Right atrium auricular region (tissue), 2 donors: ENCODE measurements at places on chromosomes 11 and 22. TPM values are rescaled to one million over a fixed set of nuclear protein-coding genes. Genes with fewer than 3 reads are reported as not detected.

The OR5L1 gene
- not detected for total RNA-seq

DNA sequence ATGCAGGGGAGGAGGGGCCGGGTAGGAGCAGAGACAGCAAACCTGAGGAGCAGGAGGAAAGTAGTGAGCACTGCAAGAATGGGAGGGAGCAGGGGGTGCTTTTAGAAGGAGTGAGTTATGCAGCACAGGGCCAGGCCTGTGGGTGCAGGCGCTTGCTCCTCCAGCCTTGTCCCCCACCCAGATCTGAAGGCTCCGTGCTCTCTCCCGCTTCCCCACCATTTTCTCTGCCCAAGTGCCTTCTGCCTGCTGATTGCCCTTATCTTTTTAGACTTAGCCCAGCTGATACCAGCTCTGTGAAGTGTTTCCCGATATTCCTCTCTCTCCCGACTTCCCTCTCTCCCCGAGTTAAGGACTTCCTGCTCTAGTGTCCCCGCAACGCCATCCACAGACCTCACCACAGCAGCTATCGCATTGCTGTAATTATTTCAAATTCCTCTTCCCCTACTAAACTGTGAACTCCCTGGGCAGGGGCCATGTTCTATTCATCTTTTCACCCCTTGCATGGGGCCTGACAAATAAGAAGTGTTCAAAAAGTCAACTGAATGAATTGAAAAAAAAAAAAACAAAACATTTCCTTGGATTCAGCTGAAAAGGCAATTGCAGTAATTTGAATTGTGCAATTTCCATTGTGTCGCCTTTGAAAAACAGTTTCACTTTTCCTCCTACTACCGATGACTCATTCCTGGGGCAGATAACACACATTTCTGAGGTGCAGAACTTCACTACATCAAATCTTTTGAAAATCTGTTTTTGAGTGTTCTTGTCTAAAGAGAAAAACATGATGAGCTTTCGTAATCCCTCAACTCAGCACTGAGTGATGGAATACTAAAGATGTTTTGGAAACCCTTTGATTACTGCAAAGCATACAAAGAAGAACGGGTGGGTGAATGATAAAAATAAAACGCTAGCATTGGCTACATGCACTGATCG, 69.7 kb upstream of the BMAL1 start:
- DNase-seq, result peak; percentile 63
- H3K4me3 ChIP-seq, result peak overlapping the region; percentile 40
- H3K27ac ChIP-seq, result peak overlapping the region; percentile 13
- H3K36me3 ChIP-seq, result no peaks in the 10 kb centered on the region
- H3K27me3 ChIP-seq, result no peaks in the 10 kb centered on the region

The HEPACAM gene
- total RNA-seq, result not detected

- no peaks in the 10 kb centered on the region for H3K4me1 ChIP-seq
- no peak for DNase-seq
- no peak overlapping the region for H3K27ac ChIP-seq
- no peaks in the 10 kb centered on the region for H3K36me3 ChIP-seq
These were observed 92.8 kb upstream of the OR9G4 start for GRCh38 chr11:56841210-56841810.

The PTPN5 gene
- 1.4 TPM for total RNA-seq

- DNase-seq, result no peak
- H3K4me1 ChIP-seq, result no peaks in the 10 kb centered on the region
- no peaks in the 10 kb centered on the region for H3K27me3 ChIP-seq
These were observed 61.8 kb downstream of the SMIM38 start for GRCh38 chr11:69217276-69218105.

The TESMIN gene
- 0.78 TPM for total RNA-seq

DNA sequence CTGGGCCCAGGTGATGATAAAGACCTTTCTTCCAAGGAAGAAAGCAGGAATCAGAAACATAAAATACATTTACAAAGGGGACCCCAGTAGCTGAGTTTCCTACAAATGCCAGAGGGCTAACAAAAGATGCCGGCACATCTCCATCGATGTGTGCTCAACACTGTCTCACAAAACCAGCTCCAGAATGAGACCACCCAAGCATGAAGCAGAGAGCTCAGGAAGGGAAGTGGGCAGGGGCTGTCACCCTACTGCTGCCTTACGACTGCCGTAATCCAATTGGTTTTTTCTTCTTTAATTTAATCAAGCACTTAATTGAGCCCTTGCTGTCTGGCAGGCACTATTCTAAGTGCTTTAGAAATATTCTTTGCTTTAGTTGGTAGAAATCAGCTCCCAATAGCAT, 26.1 kb downstream of the SMCO4 start:
- H3K27me3 ChIP-seq, result no peaks in the 10 kb centered on the region
- H3K4me1 ChIP-seq, result peaks cover 14% of the 10 kb centered on the region
- DNase-seq, result no peak
- H3K4me3 ChIP-seq, result no peak overlapping the region
- H3K27ac ChIP-seq, result no peak overlapping the region

GRCh38 chr11:97325693-97326092, 935.9 kb downstream of the JRKL start:
- no peaks in the 10 kb centered on the region for H3K36me3 ChIP-seq
- no peak overlapping the region for H3K27ac ChIP-seq
- no peaks in the 10 kb centered on the region for H3K27me3 ChIP-seq
- no peaks in the 10 kb centered on the region for H3K4me1 ChIP-seq
- no peak for DNase-seq

The SERPIND1 gene
- 4.1 TPM for total RNA-seq

- no peaks in the 10 kb centered on the region for H3K4me1 ChIP-seq
- H3K27me3 ChIP-seq, result no peaks in the 10 kb centered on the region
- DNase-seq, result peak; percentile 66
- H3K36me3 ChIP-seq, result no peaks in the 10 kb centered on the region
- H3K27ac ChIP-seq, result peak overlapping the region; percentile 53
These were observed 24.7 kb downstream of the IL10RA start for GRCh38 chr11:118010738-118011461.

GRCh38 chr11:58628446-58628845, 6.0 kb downstream of the CNTF start:
- peaks cover 17% of the 10 kb centered on the region for H3K4me1 ChIP-seq
- peaks cover 10% of the 10 kb centered on the region for H3K36me3 ChIP-seq
- H3K27me3 ChIP-seq, result no peaks in the 10 kb centered on the region
- H3K27ac ChIP-seq, result no peak overlapping the region
- DNase-seq, result no peak

DNA sequence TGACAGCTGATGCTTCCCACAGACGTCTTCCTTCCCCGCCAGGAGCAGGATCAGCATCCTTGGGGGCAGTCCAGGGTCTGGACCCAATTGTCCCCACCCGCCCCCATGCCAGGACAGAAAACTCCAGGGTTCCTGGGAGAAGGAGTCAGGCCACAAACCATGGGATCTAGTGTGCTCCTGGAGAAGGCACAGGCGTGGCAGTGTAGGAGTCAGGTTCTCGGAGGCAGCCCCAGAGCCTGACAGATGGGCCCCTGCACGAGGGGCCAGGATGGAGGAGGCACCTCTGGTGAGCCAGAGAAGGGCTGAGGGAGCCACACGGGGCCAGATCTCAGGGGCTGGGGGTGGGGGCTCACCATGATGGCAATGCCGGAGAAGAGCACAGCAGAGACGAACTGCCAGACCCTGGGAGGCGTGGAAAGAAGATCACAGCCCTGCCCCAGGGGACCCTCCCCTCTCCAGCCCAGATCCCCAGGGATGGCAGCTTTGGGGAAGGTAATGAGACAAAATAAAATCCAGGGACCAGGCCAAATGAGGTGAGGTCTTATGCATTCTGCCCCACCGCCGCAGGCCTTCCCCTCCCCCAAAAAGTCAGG, 13.6 kb downstream of the TP53I11 start:
- H3K4me3 ChIP-seq, result no peak overlapping the region
- no peak overlapping the region for H3K27ac ChIP-seq
- H3K36me3 ChIP-seq, result peaks cover 25% of the 10 kb centered on the region
- H3K4me1 ChIP-seq, result peaks cover 37% of the 10 kb centered on the region
- DNase-seq, result no peak

- H3K4me3 ChIP-seq, result no peak overlapping the region
- H3K36me3 ChIP-seq, result no peaks in the 10 kb centered on the region
- H3K27me3 ChIP-seq, result no peaks in the 10 kb centered on the region
- DNase-seq, result no peak
- H3K4me1 ChIP-seq, result no peaks in the 10 kb centered on the region
- no peak overlapping the region for H3K27ac ChIP-seq
These were observed 2.6 kb downstream of the TBX10 start for GRCh38 chr11:67636962-67637361.

The SAA4 gene
- total RNA-seq, result not detected

DNA sequence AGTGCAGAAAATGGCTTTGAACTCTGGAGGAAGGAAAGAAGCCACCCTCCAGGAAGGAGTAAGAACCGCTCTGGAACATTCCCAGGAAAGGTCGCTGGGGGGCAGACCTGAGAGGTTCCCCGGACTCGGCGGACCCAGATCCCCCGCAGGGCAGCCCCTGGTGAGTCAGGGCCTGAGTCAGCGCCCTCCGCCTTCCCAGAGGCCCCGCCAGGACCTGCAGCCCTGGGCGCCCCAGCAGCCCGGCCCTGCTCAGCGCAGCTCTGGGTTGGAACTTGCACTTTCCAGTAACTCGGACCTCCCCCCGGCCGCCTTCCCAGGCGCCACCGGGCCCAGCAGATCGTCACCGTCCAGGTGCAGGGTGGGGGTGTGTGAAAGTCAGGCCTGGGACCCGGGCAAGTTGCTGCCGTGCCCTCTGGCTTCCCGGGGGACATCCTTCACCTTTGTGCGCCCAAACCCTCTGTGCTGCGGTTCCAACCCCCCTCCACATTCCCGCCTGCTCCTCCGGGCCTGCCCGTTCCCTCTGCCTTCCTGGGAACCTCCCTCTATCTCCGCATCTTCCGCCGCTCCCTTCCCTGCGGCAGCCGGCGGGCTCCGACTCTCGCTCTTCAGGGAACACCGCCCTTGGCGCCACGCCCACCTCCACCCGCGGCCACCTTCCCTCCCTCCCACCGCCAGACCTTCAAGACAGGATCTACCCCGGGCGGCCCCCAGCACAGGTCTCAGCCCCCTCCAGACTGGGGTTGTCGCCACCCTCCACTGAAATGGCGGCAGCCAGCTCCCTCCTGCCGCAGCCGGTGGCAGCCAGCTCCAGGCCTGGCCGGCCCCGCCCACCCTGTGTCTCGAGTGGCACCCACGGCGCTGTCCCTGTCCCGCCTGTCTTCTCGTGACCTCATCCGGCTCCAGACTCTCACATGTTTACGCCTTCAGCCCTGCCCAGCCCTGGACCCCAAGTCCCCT, 36.8 kb upstream of the WNT7B start:
- no peaks in the 10 kb centered on the region for H3K36me3 ChIP-seq
- H3K4me3 ChIP-seq, result peak overlapping the region; percentile 65
- no peaks in the 10 kb centered on the region for H3K27me3 ChIP-seq
- peak; percentile 96 for DNase-seq
- H3K27ac ChIP-seq, result peak overlapping the region; percentile 92
- no peaks in the 10 kb centered on the region for H3K4me1 ChIP-seq
